GM13976 (cell line): ENCODE measurements at places on chromosomes 16 and 17.

DNA sequence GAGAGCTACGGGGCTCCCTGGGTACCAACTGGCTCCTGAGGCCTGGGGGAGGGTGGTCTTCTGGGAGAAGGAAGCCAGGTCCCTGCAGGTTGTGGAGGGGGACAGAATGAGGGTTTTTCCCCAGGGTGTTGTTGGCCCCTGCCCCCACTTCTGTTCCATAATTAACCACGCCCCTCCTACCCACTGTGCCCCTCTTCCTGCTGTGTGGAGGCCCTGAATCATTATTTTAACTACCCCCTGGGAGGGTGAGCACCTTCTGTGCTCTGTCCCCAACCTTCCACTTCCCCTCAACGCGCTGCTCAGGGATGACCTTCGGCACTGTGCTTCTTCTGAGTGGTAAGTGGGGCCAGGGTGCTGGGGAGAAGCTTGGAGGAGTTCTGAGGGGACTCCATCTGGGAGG is at the start of gene ITGAD:
Gene ITGAD, plus strand, starts transcription at position 280 of the 400 bp plus-strand sequence. Its CDS starts 26 bp downstream, at position 306.
- no peak for DNase-seq

DNA sequence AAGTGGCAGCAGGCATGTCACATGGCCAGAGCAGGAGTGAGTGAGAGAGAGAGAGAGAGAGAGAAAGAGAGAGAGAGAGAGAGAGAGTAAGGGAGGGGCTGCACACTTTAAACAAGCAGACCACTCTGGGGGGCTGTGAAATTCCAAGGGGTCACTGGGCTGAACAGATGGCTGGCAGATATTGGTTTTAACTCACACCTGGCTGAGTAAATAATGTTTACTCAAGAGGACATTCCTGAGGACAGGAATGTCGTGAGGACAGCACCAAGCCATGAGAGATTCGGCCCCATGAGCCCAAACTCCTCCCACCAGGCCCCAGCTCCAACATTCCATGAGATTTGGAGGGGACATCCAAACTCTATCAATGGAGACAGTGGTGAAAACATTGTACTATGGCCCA is 269.7 kb downstream of the CBLN1 start:
- no peak for DNase-seq

- no peak for DNase-seq
Measured at GRCh38 chr17:65323049-65323448, 185.9 kb downstream of the RGS9 start.

GRCh38 chr16:60582528-60582927 is 1453.7 kb downstream of the CDH8 start:
- no peak for DNase-seq

- DNase-seq, result no peak
Measured at GRCh38 chr16:71635632-71636031, 9.6 kb downstream of the MARVELD3 start.

DNA sequence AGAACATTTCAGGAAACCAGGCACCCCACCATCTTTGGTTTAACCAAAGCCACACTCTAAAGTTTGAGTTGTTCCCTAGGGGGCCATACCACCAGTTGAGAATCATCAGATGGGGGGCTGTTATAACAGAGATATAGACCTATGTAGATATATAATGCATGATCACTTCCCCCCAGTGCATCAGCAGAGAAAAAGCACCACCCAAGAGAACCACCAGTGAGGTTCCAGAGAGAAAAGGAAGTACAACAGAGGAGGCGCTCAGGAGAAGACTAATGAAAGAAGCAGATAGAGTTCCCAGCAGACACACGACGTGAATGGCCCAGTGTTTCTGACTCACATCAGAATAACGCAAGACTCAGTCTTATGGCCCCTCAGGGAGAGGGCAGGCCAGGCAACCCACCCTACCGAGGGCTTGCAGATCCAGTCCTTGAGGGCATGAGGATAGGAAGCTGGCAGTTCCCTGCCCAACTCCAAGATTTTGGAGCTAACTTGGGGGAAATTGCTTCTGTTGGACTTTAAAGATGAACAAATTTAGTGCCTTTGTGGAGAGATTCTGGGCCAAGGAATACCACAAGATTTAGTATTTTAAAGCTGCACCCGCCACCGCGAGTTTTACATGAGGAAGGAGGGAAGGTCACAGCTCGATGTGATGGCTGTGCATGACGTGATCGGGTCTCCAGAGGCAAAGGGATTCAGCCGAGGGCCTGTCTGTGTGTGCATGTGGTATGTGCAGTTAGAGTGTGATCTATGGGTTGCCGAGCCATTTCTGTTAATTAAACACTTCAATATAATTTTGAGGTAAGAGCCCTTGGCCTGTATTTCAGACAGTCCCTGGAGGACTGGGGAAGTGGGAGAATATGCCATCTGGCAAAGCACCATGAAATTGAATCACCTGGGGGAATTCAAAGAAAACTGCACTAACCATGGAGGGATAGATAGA is 53.1 kb downstream of the AIPL1 start:
- no peak for DNase-seq

DNA sequence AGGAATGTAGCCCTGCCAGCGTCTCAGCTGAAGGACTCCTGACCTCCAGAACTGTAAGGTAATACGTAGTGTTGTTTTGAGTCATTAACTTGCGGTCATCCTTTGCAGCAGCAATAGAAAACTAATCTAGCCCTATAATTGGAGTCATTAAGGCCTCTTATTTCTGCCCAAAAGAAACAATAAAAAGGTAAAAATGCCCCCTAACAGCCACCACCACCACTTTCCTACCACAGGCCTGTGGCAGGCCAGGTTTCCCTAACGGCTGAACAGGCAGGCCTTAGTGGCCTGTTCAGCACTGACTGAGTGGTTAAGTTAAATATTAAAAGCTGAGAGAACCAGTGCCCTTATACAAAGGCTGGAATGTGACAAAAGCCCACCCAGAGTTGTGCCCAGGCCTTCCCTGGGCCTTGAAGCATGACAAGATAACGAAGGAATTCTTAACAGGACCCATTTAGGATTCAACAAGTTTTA is 286.5 kb upstream of the ERCC4 start:
- no peak for DNase-seq

DNA sequence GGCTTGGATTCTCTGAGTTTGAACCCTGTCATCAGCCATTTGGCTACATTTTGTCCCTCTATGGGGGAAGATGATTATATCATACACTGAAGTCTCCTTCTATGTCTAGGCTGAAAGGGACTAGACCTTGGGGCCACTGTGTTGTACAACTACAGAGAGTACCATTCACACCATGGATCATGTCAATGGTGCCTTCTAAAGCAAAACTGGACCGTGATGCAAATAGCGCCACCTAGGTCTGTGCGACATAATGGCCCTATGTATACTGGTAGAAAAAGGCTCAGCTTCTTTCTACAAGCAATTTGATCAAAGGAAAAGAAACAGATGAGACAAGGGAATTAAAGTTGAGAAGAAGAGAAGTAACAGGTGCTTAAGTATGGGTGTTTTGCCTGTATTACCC is 100.7 kb downstream of the LYRM1 start:
- DNase-seq, result peak; percentile 27

DNA sequence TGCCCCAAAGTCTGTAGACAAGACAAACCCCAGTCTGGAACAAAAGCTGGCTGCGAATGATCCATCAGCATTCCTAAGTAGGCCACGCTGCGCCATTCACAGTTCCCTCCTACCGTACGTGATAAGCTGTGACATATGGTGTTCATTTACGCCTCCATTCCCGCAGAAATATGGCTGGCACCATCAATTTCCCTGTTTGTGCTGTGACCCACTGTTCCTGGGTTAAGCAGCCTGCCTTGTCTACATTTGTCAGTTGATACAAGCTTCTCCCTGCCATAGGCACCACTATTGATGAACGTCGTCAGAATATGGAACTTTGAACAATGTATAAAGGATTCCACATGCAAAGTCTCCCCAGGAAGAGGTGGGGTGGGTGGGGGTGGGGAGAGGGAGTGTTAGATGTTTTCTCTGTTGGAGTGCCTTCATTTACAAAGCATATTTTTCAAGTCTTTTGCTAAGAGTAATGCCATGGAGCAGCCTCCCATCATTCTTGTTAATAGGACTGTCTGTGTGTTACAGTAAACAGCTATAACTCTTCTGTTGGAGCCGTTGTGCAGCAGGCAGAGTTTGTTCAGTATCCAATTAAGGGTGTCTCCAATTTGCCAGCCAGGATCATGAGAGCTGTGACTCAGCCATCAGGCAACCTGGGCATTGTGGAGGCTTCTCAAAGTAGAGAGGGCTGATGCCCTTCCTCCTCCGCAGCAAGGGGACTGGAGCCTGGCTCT is 294.6 kb downstream of the TMEM114 start:
- DNase-seq, result no peak

DNA sequence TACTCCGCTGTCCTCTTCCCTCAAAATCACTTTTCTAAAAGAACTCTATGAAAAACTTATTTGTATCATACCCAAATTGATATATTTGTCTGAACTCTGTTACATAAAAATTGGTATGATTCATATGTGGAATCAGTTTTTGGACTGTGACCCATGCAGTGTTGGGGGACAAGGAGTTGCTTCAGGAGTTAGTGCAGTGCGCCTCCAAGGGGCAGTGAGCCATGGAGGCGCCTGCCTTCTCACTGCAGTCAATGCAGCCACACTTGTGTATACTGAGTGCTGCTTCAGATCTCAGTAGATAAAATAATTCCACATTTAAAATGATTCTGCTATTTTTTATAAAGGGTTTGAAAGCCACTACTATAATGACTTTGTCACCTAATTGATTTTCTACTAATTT is 32.5 kb downstream of the DGKE start:
- no peak for DNase-seq

DNA sequence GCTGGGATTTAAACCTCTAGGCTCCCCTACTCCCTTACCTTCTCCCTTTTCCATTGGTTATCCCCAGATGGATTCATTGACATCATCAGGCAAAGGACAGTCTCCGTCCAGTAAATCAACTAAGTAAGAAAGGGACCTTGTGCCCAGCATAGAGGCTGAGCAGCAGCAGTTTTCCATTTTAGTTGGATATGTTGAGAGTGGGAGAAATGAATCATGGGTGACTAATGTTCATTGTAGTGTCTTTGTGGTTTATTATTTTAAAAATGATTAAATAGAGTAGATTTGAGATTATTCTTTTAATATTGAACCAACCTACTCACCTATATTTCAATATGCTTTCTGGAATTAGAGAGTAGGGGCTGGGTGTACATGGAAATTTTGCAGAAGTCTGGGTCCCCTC is 99.4 kb upstream of the CACNG3 start:
- DNase-seq, result no peak

DNA sequence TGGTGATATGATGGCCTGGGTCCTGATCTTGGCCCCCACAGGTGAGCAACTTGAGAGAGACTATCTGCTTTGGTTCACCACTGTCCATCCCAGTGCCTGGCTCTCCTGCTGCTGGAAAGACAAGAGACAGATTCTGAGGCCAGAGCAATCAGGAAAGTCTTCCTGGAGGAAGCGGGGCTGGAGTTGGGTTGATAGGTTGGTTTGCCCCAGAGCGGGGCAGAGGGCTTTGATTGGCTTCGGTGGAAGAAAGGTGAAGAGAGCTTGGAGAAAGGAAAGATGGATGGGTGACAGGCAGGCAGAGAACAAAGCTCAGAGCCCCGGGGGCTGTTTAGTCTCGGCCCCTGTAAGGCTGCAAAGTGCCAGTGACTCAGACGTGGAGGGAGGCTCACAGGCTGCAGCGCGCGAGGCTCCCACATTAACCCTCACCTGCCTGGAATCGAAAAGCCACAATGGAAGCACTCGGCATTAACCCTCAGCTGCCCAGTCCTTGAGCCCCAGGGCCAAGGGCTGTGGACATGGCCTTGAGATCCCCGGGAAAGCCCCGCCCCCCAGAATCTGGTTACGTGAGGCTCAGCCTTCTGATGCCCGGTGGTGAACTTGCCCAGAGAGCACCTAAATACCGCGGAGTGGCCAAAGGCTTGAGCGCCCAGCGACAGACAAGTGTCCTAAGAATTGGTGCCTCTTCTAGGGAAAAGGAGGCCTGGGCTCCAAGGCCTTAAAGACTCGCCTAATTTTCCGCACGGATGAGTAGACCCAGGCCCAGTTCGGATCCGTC is 996 bp upstream of the CPNE2 start:
- no peak for DNase-seq

- DNase-seq, result no peak
Measured at GRCh38 chr16:56480776-56481467, 29.6 kb downstream of the OGFOD1 start.

DNA sequence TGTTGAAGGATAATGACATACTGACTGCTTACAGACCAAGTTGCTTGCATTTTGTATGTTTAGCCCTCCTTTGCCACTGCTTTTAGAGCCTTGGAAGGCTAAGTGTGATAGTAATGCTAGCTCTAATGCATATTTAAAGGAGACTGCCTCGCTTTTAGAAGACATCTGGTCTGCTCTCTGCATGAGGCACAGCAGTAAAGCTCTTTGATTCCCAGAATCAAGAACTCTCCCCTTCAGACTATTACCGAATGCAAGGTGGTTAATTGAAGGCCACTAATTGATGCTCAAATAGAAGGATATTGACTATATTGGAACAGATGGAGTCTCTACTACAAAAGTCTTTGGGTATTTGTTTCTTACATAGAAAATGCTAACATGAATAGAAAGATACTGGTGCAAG is 19.1 kb downstream of the CAPNS2 start:
- no peak for DNase-seq

DNA sequence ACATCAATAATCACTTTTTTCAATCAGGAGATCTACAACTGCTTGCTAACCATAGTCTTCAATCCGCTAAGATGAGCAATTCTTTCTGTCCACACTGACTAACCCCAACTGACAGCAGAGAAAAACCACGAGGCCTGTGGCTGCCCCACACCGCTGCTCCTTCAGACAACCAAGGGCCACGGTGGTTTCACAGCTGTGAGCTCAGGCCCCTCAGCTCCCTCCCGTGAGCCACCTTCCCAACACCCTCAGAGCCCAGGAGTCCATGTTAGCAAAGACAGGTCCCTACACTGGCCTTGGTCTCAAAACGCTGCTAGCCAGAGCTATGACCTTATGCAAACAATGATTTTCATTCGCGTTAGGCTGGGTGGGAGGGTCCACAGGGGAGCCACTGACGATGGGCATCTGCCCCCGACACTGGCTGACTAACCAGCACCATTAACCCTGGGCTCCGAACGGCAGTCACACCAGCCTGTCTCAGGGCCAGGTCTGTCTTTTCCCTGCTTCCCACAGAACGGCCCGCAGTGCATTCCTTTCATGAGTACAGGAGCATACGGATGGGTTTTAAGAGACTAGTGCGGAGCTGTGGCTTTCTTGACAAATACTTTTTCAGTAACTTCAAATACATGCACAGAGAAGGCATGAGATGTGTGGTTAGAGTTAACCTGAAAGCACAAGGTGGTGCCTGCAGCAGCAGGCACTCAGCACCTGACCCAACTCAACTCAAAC is 67.3 kb downstream of the ANKRD11 start:
- peak; percentile 76 for DNase-seq
